Stimulated activated CD4-positive, alpha-beta T cell treated with anti-CD3 and anti-CD28 coated beads, TNF-alpha, amount 100 ng/mL, for 4 hours (primary cell): ENCODE measurements at places on chromosomes 4 and X.

DNA sequence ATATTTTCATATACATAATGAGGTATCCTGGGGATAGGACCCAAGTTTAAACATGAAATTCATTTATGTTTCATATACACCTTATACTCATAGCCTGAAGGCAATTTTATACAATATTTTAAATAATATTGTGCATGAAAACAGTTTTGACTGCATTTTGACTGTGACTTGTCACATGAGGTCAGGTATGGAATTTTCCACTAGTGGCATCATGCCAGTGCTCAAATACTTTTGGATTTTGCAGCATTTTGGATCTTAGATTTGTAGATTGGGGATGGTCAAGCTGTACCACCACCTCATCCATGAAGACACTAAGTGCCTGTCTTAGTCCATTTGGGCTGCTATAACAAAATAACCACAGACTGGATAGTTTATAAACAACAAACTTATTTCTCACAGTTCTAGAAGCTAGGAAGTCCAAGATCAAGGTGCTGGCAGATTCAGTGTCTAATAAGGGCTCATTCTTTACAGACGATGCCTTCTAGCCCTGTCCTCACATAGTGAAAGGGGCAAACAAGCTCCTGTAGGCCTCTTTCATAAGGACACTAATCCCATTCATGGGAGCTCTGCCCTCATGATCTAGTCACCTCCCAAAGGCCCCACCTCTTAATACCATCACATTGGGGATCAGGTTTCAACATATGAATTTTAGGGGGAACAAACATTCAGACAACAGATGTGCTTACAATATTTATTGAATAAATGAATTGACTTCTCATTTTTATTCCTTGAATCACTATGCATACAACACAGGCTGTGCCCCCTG, 9.4 kb downstream of the NUDT6 start:
- no peak for DNase-seq

GRCh38 chr4:72451349-72451748, 117.7 kb downstream of the ADAMTS3 start:
- DNase-seq: no peak

- no peak for DNase-seq
These were observed 39.3 kb upstream of the SMARCAD1 start for GRCh38 chr4:94168321-94168720.

DNA sequence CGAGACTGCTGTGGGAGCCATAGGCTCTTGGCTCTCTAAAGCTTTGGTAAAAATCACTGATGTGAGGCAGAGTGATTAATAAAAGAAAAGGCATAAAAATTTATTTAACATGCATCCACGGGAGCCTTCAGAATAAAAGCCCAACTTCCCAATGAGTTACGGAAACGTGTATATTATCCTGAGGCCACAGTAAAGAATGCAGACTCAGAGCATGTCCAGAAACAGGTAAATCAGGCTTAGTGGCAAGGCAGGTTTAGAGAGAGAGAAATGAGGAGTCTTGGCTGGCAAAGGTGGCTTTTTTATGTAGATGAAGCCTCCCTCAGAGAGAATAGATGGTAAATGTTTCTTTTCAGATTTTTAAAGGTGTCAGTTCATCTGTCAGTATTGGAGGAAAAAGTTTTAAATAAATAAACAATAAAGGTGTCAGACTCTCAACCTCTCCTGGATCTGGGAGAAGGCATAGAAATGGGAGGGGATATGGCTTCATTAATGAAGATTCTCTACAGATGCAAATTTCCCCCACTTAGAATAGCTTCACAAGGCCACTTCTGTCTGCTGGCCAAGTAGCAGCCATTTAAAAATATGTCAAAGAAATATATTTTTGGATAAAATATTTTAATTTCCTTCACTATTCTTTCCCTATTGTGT, 24.0 kb downstream of the C4orf51 start:
- DNase-seq: no peak

GRCh38 chrX:132757066-132757623, 201.3 kb downstream of the HS6ST2 start:
- DNase-seq: no peak
